NB4 (cell line): ENCODE measurements at places on chromosomes 2 and 18.

GRCh38 chr2:106127776-106128268 is 66.3 kb downstream of the UXS1 start:
- no peak for DNase-seq

- no peak for DNase-seq
These were observed 48.6 kb downstream of the CYB5A start for GRCh38 chr18:74243127-74243526.

DNA sequence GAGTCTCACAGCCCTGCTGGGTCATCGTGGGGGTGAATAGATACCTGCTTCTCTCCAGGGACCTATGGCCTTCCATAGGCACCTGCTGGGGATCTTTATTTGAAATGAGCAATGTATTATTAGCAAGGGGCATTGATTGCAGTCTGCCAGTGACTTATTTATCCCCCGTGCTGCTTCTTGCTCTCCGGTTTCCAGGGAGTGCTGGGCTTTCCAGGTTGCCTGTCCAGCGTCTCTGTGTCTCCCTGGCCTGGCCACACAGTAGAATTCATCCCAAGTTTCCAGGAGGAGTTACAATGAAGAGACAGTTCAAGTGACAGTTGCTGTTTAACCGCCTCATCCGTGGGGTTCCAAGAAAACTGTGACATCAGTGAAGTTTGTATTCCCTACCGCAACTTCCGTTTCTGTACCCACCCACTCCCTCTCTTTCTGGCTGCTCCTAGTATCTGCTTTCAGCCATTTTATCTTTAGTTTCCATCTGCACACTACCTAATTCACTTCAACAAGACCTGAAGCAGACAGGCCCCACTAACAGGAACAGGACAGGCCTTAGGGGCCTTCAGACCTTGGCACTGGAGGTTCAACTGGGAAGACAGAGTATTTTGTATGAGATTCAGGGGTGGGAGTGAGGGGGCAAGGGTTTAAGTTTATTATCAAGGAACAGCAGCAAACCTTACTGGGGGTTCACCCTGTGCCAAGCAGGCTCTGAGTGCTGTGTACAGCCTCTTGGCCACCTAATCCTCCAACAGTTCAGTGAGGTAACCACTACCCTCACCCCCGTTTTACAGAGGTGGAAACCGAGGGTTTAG is 134.8 kb downstream of the PRKCE start:
- no peak for DNase-seq

- DNase-seq, result no peak
These were observed 154.7 kb downstream of the SOX11 start for GRCh38 chr2:5846881-5847280.

GRCh38 chr2:201777043-201777442 is 3.7 kb downstream of the ALS2 start:
- no peak for DNase-seq

DNA sequence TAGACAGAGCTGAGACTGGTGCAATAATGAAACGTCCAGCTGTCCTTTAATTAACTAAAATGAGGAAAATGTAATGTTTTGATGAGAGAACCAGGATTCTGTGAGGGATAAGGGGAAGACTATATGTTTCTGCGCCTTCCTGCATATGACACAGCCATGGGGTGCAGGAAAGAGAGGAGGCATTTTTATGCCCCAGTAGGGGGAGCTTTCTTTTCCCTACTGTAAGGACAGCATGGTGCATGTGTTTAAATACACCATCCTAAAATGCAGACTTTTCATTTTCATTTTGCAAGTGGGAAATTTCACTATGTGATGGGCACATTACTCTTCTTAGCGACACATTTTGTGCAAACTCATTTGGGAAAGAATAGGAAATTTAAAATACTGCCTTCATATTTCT is 446.1 kb downstream of the ARHGAP15 start:
- peak; percentile 27 for DNase-seq

DNA sequence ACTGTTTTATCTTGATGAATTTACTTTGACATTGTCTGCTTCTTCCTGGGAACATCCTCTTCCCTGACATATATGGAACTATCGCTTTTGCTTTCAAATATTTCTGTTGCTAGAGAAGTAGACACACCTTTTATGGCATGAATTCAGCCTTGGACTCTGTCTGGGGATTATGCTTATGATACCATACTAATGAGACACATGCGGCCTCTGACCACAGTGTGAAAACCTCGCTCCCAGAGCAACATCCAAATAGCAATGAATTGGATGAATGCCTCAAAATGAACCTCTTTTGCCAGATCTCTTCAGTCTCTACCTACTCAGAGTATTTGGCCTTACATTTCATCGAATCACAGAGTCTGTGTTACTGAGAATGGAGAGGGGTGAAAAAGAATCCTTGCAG is 70.9 kb downstream of the PIEZO2 start:
- no peak for DNase-seq

DNA sequence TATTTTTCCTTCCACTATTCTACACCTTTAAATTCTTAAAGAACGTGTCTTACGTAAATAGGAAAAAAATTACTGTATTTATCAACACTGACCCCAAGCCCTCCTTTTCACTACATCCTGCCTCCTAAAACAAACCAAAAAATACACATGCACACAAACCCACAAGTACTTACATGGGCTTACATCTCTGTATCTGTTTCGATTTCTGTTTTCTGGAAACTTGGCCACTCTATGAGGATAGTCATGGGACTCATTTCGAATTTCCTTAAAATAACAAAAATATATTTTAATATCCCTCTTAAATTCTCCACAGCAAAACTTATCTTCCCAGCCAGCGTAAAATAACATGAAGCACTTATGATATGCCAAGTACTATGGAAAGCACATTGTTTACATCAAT is 25.0 kb downstream of the PTPN2 start:
- DNase-seq, result no peak

DNA sequence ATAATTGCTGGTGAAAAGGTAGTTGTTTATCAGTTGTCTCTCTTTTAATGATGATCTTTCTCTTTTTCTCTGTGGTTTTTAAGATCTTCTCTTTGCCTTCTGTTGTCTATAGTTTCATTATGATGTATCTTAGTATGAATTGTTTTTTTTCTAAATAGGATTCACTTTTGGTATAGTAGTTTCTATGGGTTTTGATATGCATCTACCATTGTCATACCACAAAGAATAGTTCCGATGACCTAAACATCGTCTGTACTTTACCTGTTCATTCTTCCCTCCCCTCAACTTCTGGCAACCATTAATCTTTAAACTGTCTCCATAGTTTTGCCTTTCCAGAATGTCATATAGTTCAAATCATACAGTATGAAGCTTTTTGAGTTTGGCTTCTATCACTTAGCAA is 19.6 kb downstream of the RDH14 start:
- no peak for DNase-seq

DNA sequence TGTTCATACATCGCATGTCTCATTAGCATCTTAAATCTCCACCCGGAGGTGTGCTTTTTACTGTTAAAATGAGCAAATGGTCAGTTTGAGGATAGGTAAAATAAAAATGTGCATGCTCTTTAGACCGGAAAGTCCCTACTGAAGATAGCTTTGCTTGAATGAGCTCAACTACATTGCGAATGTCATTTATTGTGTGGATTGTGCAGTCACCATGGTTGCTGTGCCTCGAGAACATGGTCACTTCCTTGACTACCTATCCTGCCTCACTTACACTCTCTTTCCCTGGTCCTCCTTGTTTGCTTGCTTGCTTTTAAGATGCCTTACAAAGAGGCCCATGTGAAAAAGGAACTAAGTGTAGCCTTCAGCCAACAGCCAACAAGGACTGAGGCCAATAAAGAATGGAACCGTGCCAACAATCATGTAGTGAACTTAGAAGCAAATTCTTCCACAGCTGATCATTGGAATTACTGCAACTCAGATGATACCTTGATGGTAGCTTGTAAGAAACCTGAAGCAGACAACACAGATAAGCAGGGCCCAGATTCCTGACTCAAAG is 72.2 kb upstream of the BARD1 start:
- peak; percentile 3 for DNase-seq

GRCh38 chr2:216339456-216340279 is 32.6 kb downstream of the MARCHF4 start:
- no peak for DNase-seq

DNA sequence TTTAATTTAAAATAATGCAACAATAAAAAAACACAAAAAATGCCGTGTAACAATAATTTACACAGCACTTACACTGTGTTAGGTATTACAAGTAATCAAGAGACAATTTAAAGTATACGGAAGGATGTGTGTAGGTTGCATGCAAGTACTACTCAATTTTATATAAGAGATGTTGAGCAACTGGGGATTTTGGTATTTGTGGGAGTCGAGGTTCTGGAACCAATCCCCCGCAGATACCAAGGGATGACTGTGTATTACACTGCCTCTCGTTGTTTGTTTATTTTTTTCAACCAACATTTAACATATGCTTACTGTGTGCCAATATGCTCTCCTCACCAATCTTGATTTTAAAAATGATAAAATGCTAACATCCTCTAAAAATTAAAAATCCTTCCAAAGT is 24.8 kb downstream of the MAP3K2 start:
- peak; percentile 34 for DNase-seq

GRCh38 chr2:39216346-39217191 is 27.2 kb downstream of the CDKL4 start:
- peak; percentile 84 for DNase-seq

DNA sequence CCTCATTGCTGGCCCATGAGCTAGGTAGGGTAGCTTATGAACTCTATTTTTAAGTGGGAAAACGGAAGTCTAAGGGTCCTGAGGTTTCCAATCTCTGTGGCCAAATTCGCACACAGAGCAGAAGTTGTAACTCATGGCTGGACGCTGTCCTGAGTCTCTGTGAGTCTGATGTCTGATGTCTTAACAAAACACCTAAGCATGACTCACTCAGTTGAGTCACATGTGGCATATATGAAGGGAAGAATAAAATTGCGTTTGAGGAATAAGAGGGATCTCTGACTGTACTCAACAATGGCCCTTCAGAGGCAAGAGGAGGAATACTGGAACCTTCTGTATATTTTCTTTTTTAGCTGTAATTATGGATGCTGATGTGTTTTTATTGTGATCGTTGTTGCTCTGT is 569.7 kb downstream of the RIT2 start:
- peak; percentile 2 for DNase-seq

- peak; percentile 89 for DNase-seq
These were observed 191.7 kb downstream of the PRKCE start for GRCh38 chr2:45843136-45843535.

GRCh38 chr2:46337208-46337994 is 40.2 kb downstream of the EPAS1 start:
- DNase-seq, result no peak

GRCh38 chr2:174059178-174059883 is 94.2 kb upstream of the SP3 start:
- DNase-seq, result peak; percentile 32

- DNase-seq, result no peak
These were observed 135.9 kb downstream of the ATAD2B start for GRCh38 chr2:23791030-23791429.

GRCh38 chr2:60699617-60700016 is 56.5 kb upstream of the PAPOLG start:
- peak; percentile 15 for DNase-seq

DNA sequence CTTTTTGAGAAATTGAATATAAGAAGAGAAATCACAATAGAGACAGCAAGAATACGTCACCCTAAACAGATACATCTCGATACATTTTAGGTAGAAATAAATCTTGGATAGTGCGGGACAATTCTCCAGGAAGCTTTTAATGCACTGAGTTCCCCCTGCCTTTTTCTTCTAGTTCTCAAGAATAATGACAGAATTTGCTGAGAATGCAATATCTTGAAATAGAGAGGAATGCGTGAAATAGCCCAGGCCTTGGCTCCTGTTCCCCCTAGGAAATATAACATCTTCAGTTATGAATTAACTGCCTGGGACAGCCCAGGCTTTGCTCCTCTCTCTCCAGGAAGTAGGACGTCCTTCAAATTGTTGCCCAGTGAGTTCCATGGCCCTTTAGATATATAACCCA is 7.6 kb upstream of the NRXN1 start:
- no peak for DNase-seq

- DNase-seq, result no peak
These were observed 146.5 kb downstream of the AGAP1 start for GRCh38 chr2:235640377-235640776.

- no peak for DNase-seq
These were observed 3.6 kb upstream of the NCL start for GRCh38 chr2:231467613-231468530.

DNA sequence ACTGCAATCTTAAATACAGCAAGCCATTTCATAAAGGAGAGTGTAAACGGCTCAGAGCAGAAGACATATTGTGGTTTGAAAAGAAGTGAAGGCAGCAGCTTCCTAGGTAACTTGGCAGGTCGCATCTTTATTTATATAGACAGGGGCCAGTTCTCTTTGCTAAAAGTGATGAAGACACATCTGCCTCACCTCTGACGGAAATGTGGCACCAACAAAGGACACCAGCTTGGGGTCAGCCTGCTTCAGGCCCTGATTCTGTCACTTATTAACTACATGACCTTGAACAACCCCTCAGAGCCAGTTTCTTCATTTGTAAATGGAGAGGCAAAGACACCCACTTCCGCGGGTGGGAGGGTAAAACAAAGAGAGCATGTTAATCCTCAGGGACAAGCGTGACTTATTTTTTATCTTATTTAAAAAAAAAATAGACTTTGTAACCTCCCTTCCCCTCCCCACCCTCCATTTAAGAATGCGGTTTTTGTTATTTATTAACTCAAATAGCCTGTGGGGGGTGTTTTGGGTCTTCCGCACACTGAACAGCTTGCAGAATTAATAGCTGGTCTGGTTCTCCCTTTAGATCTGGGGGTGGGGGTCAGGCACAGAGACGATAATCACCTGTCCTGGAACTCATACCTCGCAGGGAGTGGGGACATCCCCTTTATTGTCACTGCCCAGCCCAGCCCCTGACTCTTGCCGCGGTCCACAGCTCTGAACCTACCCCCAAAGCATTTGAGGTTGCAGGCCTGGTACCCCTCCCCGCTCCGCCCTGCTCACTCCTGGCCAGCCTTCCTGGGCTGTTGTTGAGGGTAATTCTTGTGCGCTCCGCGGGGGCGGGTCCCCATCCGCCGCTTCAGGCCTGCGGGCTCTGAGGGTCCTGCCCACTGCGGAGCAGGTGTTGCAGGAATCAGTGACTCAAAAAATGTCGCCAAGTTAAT is 64.2 kb upstream of the TMEM17 start:
- DNase-seq, result no peak

DNA sequence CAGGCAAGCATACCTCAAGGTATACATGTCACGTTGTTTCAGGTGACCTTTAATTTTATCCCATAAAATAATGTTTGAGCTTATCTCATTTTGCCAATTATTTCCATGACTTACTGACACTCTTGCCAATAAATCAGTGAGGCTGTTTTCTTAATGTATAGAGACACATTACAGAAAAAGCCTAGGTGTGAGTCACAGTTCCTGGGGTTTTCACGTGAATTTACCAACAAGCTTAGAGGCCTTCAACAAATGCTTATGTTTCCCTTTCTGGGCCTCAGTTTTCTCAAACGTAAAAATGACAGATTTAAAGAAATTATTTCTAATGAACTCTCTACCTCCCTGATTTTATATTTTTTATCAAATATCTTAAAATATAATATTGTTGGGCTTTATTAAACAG is 517.5 kb upstream of the SPHKAP start:
- no peak for DNase-seq

DNA sequence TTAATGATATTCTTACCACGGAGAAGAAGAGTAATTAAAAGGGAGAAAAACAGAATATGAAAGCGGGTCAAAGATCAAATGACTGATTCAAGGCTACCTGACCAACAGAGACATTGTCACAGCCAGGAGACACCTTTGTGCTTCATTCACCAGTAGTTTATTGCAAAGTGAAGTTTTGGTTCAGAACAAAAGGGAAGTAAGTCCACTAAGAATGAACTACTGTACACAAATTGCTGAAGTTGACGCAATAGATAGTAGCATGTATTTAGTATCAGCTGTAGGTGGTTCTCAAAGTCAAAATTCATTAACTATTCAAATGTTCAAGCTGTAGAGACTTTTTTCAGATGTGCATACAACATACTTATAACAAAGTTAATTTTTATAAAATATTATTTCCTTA is 64.7 kb upstream of the COX7A2L start:
- DNase-seq, result peak; percentile 36
